ENCODE measurements at places on chromosomes 3 and 15.

GRCh38 chr3:110234831-110235230 lies 836.8 kb upstream of the NECTIN3 start:
- DNase-seq: no peak

- no peak for DNase-seq
Observed at GRCh38 chr15:34893967-34894366, 75.6 kb downstream of the AQR start.

GRCh38 chr15:34266751-34267150 lies 41.9 kb downstream of the EMC4 start:
- no peak for DNase-seq

DNA sequence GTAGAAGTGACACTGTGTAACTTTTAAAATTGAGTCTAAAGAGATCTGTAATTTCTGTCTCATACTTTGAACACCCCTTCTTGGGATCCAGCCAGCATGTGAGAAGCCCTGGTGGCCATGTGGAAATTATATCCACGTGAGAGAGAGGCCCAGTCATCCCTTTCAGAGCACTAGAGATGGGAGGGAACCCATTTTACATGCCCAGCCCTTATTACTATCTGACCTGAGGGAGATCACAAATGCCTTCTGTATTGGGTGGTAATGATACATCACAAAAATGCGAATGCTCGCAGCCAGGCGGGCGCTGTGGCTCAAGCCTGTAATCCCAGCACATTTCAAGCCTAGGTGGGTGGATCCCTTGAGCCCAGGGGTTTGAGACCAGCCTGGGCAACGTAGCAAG lies 27.3 kb upstream of the TRAK1 start:
- DNase-seq: no peak

GRCh38 chr3:116226266-116226665 lies 219.0 kb downstream of the LSAMP start:
- no peak for DNase-seq

DNA sequence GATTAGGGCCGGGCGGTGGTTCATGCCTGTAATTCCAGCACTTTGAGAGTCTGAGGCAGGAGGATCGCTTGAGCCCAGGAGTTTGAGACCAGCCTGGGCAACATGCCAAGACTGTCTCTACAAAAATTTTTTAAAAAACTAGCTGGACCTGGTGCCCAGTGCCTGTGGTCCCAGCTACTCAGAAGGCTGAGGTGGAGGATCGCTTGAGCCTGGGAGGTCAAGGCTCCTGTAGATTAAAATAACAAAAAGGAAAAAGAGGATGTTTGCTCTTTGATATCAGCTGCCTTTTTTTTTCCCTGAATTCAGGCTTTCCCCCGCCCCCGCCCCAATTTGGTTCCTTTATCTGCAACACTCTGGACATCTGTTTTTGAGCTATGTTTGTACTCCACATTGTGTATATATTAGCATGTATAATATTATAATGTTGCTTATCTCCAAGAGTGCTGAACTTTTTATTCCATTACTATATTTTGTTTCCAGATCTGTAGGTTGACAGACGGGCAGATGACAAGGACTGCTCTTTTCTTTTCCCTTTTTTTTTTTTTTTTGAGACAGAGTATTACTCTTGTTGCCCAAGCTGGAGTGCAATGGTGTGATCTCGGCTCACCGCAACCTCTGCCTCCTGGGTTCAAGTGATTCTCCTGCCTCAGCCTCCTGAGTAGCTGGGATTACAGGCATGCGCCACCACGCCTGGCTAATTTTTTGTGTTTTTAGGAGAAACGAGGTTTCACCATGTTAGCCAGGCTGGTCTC lies 4.6 kb downstream of the SNAP23 start:
- DNase-seq: no peak

- DNase-seq: no peak
Observed at GRCh38 chr3:191919491-191920026, 458.6 kb downstream of the PYDC2 start.

DNA sequence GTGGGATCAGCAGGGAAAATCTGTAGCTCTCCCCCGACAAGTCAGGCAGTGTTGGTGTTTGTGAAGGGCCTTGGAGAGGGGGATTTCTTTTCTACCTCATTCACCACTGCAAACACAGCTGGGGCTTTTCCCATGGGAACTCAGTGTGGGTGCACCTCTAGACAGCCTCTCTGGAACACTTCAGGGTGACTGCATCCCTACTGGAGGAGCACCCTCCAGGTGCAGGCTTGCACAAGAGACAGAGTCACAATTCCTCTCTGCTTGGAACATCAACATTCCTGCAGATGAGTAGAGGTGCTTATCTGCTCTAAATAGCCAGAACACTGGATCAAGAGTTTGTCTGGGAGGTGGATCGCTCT lies 72.7 kb upstream of the AKAP13 start:
- DNase-seq: no peak

- no peak for DNase-seq
Observed at GRCh38 chr15:40543082-40543481, 21.8 kb downstream of the CCDC32 start.

DNA sequence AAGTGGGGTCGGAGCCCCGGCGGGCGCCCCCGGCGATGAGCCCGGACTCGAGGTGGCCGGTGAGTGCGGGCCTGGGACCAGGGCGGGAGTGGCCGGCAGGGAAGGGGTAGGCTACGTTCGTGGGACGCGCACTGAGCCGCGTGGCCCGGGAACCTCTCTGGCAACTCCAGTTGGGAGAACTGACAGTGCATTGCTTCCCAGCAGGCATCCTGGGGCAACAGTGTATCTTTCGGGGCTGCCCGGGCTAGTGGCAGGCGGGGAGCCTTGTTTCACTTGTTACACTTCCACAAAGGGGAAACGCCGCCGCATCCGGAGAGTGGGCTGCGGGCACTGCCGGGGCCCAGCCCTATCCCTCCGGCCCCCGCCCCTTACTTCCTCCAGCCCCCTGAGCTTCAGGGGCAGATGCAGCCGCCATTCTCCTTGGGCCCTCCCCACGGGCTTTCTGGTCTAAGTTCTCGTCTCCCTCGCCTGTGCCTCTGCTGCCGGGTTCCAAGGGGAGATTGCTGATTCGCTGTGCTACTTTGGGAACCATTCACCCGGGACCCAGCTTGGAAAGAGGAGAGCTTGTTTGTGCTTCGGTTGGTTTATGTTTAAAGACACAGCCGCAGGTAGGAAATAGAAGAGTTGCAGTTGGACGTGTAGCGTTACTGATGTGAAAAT lies 675 bp downstream of the BRPF1 start:
- no peak for DNase-seq

DNA sequence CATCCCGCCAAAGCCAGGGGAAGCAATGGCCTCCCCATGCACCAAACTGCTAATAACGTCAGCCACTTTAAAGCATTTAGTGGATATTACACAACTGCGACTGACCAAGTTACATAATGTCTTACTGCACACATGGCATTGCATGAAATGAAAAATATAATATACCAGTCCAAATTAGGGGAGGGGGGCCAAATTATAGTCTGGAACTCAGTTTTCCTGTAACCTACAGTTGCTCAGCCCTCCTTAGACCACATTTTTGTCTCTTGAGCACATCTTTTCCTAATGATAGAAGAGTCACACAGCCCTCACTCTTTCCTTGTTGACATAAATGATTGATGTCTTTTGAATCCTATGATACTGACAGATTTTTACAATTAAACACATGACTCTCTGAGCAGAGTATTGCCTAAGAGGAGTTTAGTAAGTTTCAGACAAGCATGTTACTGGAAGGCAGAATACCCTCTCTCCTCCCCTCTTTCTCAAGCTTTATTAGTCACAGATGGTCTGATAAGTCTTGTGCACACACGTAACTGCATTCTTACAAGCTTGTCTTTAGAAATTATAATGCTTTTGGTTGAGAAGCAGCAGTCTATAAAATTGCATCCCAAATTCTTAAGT lies 1.1 kb upstream of the PLD1 start:
- DNase-seq: peak; percentile 74

DNA sequence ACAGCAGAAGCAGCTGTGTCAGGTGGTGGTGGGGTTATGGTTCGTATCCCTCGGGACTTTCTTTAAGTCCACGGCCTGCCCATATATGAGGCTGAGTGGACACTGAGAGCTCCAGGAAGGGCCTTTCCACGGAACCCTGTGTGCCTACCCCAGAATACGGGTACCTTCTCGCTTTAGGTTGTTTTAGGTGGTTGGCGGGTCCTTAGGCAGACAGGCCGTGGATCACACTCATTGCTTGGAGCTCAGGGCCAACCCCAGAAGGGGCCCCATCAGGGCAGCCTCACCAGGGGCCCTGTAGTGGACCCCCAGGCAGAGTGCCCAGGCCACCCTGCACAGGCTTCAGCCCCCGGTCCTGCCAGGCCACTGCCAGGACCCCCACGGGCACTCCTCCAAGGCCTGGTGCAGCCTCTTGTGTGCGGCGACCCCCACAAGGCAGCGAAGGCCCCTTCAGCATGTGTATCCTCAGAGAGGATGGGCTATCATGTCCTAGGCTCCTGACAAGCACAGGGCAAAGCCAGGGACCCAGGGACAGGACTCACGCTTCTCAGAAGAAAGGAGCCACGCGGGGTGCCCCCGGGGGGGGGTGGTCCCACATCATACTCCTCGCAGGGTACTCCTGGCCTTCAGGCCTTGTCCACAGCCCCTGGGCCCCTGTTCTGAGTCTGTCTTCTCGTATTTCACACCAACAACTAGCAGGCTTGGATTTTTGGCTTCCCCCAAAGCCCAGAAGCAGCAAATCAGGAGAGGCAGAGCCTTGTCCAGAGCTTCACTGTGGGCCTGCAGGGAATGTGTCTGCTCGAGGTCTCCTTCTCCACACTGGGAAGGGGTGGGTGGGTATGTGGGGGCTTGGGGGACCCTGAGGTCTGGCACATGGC lies 93.4 kb downstream of the LRRK1 start:
- DNase-seq: no peak

DNA sequence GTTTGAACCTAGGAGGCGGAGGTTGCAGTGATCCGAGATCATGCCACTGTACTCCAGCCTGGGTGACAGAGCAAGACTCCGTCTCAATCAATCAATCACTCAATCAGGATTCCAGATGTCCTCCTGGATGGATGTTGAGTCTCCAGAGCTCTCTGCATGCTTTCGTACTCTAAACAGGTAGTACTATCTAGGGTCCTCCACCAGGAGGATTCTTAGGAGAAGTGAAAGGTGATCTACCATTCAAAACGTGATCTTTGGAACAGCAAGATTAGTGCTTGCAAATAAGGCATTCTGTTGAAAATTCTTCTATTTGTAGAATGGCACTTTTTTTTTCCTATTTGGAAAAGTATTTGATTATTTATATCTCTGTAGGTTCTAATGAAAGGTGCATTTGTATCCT lies 34.3 kb downstream of the CNOT10 start:
- DNase-seq: no peak

DNA sequence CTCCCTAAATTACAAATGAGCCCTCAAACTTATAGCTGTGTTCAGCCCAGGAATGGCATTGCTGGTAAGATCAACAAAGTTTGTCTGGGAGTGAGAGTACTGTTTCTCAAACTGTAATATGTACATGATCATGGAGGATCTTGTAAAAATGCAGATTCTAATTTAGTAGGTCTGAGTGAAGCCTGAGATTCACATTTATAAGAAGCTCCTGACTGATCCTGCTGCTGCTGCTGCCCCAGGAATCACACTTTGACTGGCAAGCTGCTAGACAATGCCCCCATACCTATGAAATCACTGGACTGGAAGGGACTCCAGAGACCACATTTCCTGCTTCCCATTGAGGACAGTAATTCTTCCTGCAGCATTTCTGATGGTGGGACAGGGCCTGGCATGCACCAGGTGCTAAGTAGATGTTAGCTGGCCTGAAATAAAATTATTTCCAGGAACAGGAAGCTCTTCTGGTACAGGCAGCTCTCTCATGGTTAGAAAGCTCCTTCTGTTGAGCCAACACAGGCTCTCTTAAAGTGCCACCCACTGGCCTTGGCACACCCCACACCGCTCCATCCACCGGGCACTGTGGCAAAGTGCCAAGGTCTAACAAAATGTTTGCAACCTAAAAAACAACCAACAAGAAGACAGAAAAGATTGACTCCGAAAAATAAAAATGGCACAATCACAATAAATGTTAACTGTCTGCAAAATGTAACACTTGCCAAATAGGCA lies 36.7 kb upstream of the ZNF710 start:
- DNase-seq: no peak

GRCh38 chr15:27059610-27060202 lies 88.7 kb downstream of the GABRG3 start:
- no peak for DNase-seq

- no peak for DNase-seq
Observed at GRCh38 chr15:96253006-96253747, 77.3 kb upstream of the NR2F2 start.

Measured in HTR-8/SVneo (cell line).